Nephron progenitor cell (in vitro differentiated cells): ENCODE measurements at places on chromosomes 6 and 20.
A peak's percentile ranks its signal among the peaks of the same experiment; 100 is the strongest.

GRCh38 chr6:163380216-163380615, 34.3 kb upstream of the QKI start:
- peaks cover 4% of the 10 kb centered on the region for H3K36me3 ChIP-seq
- H3K27ac ChIP-seq = no peak overlapping the region
- H3K4me1 ChIP-seq = peaks cover 23% of the 10 kb centered on the region
- H3K4me3 ChIP-seq = no peak overlapping the region

DNA sequence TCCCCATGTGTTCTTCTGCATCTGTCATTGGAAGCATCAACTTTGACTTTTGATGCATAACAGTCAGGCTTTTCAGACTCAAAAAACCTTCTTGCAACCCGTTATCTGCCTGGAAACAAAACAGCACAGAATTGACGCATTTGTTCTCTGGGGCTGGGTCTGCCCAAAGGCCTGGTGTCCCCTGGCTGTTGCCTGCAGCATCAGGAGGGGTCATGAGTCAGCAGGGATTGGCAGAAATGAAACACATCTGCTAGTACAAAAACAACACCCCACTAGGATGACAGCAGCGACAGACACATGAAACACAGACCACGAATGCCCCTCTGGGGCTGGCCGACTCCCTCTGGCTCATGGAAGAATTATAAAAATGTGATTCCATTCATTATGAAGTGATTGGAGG, 157.6 kb upstream of the INSM1 start:
- no peak for DNase-seq
- peaks cover 7% of the 10 kb centered on the region for H3K27me3 ChIP-seq
- no peaks in the 10 kb centered on the region for H3K36me3 ChIP-seq
- H3K4me1 ChIP-seq = peaks cover 56% of the 10 kb centered on the region
- H3K4me3 ChIP-seq = no peak overlapping the region

DNA sequence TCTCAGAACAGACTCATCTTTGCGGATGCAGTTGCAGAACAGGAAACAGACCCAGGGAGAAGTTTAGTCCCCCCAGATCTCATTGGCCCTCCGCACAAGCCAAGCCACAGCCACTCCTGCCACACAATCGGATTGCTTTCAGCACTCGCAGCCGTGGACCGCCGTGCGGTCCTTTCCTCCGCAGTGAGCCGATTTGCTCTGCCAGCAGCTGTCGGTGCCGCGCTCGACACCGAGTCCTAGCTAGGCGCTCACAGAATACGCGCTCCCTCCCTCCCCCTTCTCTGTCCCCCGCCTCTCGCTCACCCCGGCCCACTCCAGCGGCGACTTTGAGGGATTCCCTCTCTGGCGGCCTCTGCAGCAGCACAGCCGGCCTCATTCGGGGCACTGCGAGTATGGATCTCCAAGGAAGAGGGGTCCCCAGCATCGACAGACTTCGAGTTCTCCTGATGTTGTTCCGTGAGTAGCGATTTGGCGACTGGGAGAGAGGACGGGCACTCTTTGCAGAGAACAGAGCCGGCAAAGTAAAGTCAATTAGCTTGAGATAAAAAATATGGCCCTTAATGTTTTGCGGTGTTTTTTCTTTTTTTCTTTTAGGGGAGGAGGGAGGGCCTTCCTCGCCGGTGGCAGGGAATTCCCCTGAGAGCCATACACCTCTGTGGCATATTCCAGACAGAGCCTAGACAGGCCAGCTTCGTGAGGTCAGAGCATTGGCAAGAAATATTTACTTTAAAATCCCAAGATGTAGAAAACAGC, at the start of gene LAMP5:
Gene LAMP5 (plus strand): TSS at position 130 of the 753 bp plus-strand sequence. CDS start 263 bp downstream, at position 393.
- no peak within 1 kb of the TSS for H3K27ac ChIP-seq
- H3K36me3 ChIP-seq = no peaks in the 10 kb centered on the region
- H3K4me3 ChIP-seq = peak within 1 kb of the TSS; percentile 87
- DNase-seq = peak; percentile 77
- peaks cover 33% of the 10 kb centered on the region for H3K4me1 ChIP-seq

DNA sequence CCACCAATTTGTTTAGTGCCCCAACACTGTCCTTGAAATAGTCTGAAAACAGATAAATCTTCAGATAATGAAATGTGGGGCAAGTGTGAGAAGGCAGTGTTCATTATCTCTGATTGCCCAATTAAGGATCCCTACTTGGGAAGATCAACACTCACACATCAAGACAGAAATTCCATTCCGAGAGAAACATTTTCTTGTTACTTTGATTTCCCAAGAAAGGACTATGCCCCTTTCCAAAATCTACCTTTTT, 16.2 kb downstream of the HMGN4 start:
- no peak overlapping the region for H3K27ac ChIP-seq
- DNase-seq = no peak
- H3K36me3 ChIP-seq = no peaks in the 10 kb centered on the region

DNA sequence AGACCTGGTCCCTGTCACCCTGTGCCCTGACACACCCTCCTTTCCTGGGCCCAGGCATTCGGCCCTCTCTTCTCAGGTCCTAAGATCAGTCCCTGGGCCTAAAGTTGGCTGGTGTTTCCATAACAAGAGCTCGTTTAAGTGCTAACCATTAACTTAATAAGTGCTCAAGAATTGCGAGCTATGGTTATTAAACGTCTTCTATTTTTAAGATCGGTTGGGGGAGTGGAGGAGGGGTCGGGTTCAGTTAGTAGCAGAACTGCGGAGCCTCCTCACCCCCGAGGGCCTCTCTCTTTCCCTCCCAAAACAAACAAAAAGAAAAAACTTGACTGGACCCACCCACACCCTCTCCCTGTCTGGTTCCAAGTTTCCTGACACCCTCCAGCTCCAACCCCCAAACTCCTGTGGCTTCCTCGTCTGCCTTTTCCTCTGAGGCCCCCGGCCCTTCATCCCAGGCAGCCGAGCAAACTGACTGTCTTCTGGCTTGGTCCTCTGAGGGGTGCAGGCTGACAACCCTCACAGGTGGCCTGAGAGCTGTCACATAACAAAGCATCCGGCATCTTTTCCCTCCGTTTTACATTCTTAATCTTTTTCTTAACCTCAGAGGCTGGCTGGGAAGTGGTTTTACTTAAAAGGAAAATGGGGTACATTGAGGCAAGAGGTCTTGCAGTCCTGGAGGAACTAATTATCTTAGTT, 2.0 kb downstream of the STK35 start:
- peaks cover 50% of the 10 kb centered on the region for H3K4me1 ChIP-seq
- peak overlapping the region; percentile 96 for H3K4me3 ChIP-seq
- peaks cover 30% of the 10 kb centered on the region for H3K36me3 ChIP-seq
- no peaks in the 10 kb centered on the region for H3K27me3 ChIP-seq
- H3K27ac ChIP-seq = peak overlapping the region; percentile 97
